Ecto neural progenitor cell (in vitro differentiated cells): ENCODE measurements at places on chromosomes 4 and X.

DNA sequence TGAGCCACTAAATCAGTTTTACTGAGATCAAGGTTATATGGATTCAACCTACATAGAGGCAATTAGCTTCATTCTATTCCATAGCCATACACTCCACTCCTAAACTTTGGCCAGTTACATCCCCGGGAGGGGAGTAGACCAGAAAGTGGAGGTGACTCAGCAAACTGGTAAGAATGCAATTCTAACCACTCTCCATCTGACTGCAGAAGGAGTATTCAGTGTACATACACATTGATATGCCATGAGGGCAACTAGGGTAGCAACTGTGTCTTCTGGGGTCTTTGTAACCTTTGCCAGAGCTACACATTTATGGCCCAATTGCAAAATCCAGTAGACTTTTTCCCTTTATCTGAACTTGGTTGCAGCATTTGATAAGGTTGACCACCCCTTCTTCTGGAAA lies 7.6 kb downstream of the SLC25A43 start:
- DNase-seq, result no peak

DNA sequence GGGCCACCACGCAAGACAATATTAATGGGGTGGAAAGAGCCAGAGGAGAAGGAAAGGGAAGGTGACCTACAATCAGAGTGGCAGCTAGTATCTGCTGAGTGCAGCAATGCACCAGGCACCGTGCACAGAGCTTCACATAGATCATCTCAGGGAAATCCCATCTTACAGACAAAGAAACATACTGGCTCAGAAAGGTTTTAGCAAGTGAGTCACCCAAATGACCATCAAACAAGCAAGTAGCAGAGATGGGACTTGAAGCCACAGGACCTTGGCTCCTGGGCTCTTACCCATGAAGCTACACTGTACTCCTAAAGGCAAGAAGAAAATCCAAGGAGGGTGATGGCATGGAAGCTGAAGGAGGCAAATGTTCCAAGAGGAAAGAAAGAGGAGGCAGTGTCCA lies 6.8 kb downstream of the ANXA5 start:
- no peak for DNase-seq

GRCh38 chrX:70478526-70479245 lies 34.1 kb downstream of the DLG3 start:
- no peak for DNase-seq

DNA sequence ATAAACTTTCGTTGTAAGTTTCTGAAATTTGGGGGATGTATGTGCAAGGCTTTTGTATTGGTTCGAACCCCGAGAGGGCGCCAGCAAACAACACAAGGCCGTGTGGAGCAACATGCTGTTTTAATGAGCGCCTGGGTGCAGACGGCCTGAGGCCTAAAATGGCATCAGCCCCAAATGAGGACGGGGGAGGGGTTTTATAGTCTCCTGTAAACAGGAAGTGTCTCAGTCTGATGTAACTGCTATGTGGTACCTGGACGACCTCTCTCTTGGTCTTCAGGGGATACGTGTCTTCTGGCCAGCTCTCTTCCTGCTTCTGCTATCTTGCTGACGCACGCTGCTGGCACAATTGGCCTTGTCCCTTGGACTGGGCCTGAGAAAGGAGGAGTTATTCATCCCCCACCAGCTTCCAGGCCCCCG lies 1348.0 kb downstream of the ADGRL3 start:
- peak; percentile 46 for DNase-seq

DNA sequence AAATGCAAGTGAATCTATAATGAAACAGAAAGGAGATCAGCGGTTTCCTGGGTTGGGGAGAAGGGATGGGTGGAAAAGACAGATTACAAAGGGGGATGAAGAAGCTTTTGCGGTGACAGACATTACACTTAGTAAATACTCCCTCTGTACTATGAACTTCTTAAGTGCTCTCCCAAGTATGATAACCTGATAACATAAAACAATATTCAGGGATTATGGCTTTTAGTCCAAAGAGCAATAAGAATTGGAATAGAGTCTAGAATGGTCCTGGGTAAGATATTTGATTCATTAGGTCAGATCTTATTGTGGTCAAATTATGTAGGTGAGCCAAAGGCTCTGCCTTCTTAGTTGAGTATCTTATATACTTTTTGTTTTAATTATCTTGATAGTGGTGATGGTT lies 9.2 kb downstream of the LRRC66 start:
- DNase-seq, result no peak

- no peak for DNase-seq
Measured at GRCh38 chr4:121408-122084, 2.8 kb upstream of the ZNF718 start.

DNA sequence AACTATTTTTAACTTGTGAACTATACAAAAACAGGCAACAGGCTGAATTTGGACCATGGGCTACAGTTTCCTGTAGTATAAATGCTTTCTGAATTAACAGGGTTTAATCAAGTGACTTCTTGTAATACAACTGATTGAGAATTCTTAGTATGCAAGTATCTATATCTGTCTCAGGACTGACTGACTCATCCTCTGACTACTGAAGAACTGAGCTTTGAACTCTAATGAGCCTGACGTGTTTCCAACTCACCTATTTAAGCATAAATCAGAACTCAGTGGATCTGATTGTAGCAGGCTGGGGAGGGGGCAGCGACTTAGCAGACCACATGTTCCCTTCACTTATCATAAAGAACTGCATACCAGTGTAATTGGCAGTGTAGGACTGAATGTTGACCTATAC lies 7.8 kb downstream of the SPATA4 start:
- no peak for DNase-seq

DNA sequence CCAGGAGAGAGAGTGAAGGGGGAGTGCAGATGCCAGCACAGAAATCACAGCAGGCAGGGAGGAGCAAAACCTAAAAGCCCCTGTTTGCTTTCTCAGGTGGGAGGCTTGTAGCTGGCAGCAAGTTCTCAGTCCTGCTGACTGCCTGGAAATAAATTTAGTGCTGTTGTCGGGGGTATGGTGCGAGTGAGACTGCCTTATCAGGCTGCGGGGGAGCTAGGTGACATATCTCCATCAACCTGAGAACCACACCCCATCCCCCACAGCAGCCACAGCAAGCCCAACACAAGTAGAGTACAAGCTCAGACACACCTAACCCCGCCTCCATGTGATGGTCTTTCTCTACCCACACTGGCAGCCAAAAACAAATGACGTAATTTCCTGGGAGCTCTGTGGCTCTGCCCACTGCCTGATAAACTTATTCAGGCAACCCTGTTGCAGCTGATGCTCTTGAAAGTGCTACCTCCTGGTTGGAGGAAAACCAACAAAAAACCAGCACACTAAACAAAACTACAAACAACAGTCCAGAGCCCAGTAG lies 953.4 kb upstream of the NDST4 start:
- DNase-seq, result no peak

- no peak for DNase-seq
Measured at GRCh38 chr4:142278663-142279062, 567.4 kb downstream of the INPP4B start.
